HFF-Myc (cell line): ENCODE measurements at places on chromosomes 2 and 18.

- DNase-seq, result no peak
Measured at GRCh38 chr2:195666113-195666712, 9.2 kb downstream of the SLC39A10 start.

DNA sequence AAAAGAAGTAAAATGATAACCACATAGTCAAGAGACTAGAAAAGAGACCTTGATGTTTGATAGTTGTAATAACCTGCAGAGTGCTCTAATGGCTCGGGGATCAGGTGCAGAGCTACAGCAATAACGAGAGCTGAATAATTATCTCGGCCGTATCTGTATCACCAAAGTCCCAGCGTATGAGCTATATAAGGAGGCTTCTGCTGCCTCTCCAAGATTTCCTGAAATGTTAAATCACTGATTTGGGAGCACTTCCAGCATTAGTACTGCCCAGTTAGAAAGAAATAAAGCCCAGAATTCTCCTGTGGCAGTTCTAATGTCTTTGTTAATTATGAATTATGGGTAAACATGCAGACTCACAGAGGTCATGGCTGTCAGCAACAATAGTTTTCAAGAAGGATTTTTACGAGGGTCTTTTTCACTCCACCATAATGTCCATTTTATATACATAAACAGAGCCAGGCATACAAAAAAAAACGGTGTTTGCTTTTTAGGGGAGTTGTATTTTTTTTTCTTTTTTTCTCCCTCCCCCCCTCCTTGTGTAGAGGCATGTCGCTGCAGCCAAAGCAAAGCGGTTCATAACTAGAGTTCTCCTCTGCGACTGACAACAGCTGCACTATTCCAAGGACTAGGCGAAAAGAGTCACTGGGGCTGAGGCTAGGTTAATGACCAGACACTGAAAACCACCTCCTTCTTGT, 168.3 kb upstream of the VRK2 start:
- no peak for DNase-seq

DNA sequence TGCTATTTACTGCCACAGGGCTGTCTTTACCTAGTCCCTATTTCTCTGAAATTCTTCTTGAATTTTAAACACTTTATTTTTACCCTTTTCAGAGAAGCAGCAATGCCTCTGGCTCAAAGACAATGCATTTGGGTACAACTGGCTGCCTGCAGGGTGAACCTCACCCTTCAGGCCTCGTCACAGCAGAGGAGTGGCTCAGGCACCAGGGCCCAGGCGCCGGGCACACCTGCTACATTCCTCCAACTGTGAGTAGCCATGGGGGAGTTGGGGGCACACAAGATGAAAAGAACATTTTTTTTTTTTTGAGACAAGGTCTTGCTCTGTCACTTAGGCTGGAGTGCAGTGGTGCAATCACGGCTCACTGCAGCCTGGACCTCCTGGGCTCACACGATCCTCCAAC, 74.9 kb upstream of the KCNE4 start:
- DNase-seq, result no peak

- DNase-seq, result no peak
Measured at GRCh38 chr2:83786140-83786539, 672.9 kb downstream of the SUCLG1 start.

GRCh38 chr18:23900994-23901393, 113.6 kb upstream of the TTC39C start:
- DNase-seq, result no peak

GRCh38 chr2:168432565-168433186, 23.4 kb upstream of the CERS6 start:
- DNase-seq, result no peak

DNA sequence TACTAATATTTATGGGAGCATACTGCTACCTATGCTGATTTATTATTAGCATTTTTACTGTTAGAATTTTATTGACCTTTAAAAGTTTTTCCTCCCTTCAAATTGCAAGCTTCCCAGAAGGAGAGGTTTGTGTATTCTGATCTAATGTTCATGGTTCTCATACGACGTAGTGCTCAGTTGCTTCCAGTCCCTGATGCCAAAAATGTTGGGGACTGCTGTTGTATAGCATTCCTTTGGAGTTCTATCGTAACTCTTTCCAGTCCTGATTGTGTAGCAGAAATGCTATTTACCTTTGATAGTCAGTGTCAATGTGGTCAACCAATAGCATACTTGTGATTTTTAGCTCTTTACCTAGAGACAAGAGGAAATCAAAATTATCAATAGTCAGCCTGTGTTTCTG, 69.5 kb upstream of the ZSWIM2 start:
- DNase-seq, result no peak

DNA sequence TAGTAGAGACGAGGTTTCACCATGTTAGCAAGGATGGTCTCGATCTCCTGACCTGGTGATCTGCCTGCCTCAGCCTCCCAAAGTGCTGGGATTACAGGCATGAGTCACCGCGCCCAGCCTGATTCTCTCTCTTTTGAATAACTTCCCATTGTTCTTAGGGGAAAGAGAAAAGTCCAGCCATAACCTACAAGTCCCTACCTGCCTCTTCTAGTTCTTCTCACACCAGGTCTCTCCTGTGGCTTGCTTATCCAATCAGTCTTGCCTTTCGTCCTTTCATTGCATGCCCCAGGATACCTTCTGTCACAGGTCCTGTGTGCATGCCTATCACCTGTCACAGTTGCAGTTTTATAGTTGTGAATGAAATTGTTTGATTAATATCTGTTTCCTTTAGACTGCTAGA, 148.1 kb downstream of the SLC4A3 start:
- DNase-seq, result no peak

GRCh38 chr18:37452682-37453385, 112.8 kb downstream of the CELF4 start:
- DNase-seq, result no peak

DNA sequence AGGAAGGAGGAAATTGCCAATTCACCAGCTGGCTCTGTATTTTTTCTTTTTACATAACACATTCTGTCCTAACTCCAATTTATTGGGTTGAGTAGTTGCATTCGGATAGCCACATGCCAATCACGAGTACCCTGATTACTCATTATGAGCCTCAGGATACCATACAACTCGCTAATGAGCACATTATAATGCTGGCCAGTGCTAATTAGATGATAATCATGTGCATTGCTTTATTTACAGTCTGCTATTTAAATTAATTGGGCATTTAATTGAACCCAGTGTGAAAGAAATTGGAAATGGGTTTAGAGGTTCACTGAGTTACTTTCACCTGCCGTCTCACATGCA, 15.2 kb downstream of the G6PC2 start:
- no peak for DNase-seq

GRCh38 chr2:219452361-219453317, 18.0 kb downstream of the SPEG start:
- peak; percentile 75 for DNase-seq

GRCh38 chr2:160613466-160614153, 120.0 kb upstream of the RBMS1 start:
- DNase-seq, result peak; percentile 68

DNA sequence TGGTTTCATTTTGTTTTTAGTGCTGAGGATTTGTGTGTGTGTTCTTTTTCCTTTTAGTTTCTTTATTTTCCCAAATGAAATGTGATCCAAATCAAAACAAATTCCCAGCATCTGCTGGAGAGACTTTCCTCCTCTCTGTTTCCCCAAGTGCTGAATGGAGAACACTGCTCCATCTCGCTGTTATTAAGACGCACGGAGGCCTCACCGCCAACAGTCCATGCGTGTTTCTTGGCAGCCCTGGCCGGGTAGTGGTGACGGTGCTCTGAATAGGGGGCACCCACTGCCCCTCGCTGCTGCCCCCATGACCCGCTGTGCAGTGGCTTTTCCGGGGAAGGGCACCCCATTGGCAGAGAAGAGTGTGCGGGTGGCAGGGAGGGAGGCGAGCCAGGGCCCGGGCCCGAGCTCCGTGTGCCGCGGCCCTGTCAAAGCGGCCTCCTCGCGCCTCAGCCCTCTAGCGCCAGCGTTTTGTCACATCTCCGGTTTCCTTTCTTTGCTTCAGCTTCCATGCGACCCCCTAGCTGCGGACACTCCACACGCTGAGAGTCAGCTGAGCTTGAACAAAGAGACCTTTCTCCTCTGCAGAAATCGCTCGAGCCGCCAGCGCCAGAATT, 473.7 kb upstream of the SALL3 start:
- DNase-seq, result no peak

- DNase-seq, result no peak
Measured at GRCh38 chr2:27772804-27773203, 1.3 kb downstream of the MRPL33 start.

DNA sequence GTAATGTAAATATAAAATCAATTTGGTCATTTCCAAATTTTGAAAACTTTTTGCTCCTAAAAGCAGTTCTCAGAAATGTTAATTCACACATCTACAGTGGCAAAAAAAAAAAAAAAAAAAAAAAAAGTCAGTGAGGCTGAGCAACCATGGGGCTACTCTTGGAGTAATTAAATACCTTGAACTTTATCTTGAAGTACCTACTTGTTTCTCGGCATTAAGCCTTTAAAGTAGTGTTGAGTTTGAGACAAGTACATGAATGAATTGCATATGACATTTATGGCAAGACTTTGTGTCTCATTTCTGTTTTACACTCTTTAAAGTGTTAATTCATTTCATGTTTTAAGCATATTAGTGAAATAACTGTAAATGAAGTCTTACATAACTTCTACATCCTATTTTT, 613.3 kb downstream of the XIRP2 start:
- DNase-seq, result no peak
